ENCODE measurements at places on chromosomes 12 and 14. TPM values are rescaled to one million over a fixed set of nuclear protein-coding genes. Genes with fewer than 3 reads are reported as not detected.

- peak; percentile 80 for DNase-seq
Measured at GRCh38 chr12:79547735-79548609, 142.8 kb downstream of the PAWR start.

DNA sequence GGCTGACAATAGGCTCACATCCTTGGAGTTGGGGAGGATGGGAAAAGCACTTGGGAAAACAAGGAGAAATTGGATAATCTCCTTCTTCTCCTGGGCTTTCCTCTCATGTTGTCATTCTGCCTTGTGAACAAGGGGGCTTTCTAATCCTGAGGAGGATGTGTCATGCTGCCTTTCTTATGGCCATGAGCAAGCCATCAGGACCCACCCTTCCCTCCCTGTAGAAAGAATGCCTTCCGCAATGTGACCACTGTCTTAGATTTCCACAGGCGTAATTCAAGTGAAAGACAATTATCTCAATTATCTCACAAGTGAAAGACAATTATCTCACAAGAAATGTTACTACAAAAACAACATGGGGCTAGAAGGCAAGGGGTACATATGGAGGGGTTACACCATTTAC lies 3.0 kb upstream of the OR6S1 start:
- no peak for DNase-seq

- DNase-seq, result no peak
Measured at GRCh38 chr14:64536488-64537245, 3.9 kb upstream of the HSPA2 start.

DNA sequence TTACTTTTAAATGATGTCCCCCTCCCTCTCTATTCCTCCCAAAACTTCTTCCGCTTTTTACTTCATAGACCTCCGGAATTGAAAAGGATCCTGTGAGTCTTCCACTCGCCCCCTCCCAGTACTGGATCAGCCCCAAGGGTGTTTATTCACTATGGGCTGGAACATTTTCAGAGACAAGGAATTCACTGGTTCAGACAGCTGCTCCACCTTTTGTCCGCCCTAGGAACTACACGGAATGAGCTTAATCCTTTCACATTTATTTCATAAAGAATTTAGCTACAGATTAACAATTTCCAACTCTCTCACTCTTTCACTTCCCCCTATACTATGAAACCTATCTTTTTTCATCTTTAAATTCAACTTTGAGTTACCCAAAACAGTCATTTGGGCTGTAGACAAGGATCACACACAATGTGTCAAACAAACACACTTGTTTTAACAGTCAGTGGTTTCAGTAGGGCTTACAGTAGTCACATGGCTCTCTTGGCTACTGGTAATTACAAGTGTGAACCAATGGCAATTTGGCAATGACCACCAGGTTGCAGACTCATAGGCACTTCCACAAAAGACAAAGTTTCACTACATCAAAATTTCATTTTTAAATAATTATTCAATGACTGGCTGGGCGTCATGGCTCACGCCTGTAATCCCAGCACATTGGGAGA lies 20.6 kb downstream of the CNIH1 start:
- no peak for DNase-seq

DNA sequence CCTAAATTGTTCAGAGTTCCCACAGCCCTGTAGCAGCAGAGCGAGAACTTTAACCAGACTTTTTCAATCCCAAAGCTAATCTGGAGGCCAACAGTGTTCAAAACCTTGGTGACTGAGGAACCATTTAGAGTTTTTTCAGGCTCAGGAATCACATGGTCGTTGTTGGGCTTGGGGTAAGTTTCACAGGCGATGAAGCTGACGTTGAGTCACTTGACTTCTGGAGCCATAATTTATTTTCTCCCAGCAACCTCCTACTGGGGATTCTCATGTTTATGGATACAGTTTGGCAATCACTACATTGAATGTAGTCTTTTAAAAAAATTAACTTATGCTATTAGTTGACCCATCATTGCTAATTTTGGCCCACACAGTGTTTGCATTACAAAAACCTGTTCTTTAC lies 34.5 kb downstream of the SSPN start:
- DNase-seq, result no peak

DNA sequence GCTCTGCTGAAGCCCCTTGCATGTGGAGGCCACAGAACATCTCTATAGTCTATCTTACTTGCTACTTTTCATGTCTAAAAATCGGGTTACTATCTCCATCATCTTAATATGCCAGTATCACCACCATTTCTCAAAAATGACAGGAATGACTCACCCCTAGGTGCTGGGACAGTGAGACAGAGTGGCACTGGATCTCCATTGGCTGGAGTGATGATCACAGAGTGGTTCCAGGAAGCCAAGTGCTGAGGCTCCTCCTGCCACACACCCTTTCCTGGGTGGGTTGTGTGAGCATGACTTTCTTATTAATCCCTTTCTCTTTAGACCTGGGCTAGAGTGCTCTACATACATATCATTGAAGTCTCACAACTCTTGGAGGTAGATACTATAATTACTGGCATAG lies 3.3 kb upstream of the ASCL1 start:
- no peak for DNase-seq

DNA sequence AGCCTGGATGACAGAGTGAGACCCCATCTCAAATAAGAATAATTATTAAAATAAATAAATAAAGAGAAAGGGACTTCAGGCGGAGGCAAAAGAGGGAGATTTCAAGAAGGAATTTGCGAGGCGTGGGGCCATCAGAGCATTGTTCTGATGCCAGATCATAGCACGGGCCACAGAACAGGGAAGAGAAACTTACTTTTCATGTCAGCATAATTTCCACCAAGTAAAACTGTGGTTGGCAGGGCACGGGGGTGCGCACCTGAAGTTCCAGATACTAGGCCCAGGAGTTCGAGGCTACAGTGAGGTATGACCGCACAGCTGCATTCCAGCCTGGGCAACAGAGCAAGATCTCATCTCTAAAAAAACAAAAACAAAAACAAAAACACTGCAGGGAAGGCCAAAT lies 11.0 kb upstream of the PLBD1 start:
- DNase-seq, result no peak

GRCh38 chr14:54708982-54709381 lies 142.1 kb downstream of the SAMD4A start:
- no peak for DNase-seq

DNA sequence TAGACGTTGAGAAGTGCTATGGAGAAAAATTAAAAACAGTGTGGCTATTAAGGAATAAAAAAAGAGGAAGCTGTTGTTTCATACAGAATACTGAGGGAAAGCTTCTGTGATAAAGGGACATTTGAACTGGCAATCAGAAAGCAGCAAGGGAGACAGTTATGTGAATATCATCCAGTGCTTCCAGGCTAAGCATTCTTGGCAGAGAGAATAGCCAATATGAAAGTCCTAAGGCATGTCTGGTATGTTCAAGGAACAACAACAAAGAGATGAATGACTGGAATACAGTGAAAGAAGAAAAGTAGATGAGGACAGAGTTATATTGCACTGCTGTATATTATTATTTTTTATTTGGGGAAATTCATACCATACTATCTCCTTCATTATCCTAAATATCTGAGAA lies 23.9 kb downstream of the SCAF11 start:
- DNase-seq, result peak; percentile 78

- DNase-seq, result no peak
Measured at GRCh38 chr14:96049932-96050331, 10.8 kb downstream of the C14orf132 start.

DNA sequence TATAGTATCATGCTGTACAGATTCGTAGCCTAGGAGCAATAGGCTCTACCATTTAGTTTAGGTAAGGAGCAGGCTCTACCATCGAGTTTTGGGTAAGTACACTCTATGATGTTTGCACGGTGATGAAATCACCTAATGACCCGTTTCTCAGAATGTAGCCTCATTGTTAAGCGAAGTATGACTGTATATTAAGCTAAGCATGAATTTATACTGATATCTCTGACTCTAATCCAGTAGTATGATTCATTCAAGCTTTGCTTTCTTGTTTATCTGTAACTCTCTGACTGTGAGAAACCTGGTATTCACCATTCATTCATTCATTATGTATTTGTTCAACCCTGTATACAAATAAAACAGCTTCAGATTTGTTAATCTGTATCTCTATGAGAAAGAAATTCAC lies 283.9 kb upstream of the PRICKLE1 start:
- DNase-seq, result no peak

DNA sequence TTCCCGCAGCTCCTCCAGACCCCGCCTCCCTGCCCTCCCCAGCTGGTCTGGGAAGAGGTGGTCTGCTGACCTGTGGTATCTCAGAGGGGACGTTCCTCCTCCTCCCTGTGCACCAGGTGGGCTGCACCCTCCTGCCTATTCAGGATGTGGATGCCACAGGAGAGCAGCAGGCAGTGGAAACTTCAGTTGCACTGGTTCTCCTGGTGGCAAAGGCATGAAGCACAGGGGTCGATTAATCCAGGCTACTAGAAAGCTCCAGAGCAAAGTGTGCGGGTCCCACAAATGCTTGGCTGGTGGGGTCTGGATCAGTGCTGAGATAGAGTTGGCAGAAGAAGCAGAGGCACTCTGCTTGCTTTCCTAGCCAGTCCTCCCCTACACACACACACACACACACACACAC lies 197.0 kb downstream of the SLC41A2 start:
- DNase-seq, result no peak

GRCh38 chr12:87793131-87793530 lies 236.1 kb downstream of the C12orf50 start:
- peak; percentile 43 for DNase-seq

CLEC2B gene
- total RNA-seq, result 11.5 TPM

HSP90AA1 gene
- total RNA-seq, result 193 TPM

ACVRL1 gene
- 11.5 TPM for total RNA-seq

WSB2 gene
- total RNA-seq, result 97.2 TPM

ADAMTS20 gene
- total RNA-seq, result not detected

BCL11B gene
- total RNA-seq, result 0.88 TPM

GYS2 gene
- total RNA-seq, result not detected

SYNDIG1L gene
- total RNA-seq, result not detected

FBXO33 gene
- total RNA-seq, result 15.6 TPM

B4GALNT3 gene
- total RNA-seq, result 0.36 TPM

All from osteoblast (primary cell).